ENCODE measurements at places on chromosomes 11 and 22.

DNA sequence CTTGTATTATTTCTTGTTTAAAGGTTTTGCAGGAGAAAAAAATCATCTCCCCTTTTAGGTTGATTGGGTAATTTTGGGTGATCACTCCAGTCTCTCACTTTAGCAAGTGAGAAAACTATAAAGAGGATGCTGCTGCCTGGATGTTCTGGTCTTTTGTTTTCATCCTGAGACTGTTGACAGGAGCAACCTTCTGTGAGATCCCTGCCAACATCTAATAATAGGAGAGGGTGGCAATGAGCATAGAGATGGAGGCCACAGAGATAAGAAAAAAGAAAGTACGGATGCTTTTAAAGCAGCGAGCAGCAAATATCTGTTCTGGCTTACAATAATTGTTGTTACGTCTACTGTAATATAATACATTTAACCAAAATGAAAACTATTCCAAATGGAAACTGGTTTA lies 293.6 kb upstream of the MTNR1B start:
- DNase-seq, result no peak

DNA sequence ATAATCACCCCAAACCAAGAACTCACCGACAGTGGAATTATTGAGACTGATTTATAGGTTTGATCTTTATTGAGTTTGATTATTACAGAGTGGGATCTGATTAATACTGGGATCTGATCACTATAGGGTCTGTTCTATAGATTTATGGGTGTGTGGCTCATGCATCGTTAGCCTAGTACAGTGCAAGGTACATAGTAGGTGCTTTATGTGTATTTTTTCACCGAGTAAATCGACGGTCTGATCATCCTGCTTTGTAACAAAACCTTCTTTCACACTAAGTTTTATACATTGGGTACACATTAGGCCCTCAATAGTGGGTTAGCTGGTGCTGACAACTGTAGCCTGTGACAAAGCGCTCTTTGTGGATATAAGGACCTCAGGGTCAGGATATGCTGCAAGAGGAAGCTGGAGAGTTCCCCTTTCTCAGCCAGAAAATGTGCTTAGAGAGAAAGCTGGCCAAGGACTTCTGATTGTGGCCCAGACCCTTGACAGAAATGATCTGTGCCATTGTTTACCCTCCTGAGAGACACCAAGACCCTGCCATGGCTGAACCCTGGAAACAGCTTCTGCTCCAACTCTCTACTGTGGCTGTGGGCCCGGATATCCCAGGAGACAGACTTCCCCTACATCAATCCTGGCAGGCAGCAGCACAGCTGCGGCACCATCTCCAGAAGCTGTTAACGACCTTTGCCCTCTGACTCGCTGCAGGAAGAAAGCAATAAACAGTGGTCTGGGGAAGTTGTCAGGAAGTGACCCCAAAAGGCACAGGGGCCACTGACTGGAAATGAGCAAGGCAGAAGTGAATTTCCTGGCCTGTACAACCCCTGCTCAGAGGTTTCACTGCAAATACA lies 16.1 kb upstream of the TPP1 start:
- no peak for DNase-seq

DNA sequence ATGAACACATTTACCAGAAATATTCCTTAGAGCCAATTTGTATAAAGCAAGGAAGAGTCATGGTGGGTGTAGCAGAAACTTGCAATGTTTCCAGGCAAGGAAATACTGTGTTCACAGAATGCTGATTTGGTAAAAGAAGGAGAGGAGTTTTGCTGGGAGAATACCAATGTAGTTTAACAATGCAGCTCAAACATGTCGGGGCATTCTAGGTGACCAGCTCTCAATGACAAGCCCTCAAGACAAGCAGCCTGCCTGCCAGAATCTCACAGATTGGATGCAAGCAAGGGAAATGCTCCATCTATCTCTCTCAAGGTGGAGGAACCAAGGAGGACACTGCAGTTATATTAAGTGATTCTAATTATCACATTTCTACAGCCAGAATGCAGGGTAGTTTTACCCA lies 190.4 kb downstream of the MAML2 start:
- no peak for DNase-seq

DNA sequence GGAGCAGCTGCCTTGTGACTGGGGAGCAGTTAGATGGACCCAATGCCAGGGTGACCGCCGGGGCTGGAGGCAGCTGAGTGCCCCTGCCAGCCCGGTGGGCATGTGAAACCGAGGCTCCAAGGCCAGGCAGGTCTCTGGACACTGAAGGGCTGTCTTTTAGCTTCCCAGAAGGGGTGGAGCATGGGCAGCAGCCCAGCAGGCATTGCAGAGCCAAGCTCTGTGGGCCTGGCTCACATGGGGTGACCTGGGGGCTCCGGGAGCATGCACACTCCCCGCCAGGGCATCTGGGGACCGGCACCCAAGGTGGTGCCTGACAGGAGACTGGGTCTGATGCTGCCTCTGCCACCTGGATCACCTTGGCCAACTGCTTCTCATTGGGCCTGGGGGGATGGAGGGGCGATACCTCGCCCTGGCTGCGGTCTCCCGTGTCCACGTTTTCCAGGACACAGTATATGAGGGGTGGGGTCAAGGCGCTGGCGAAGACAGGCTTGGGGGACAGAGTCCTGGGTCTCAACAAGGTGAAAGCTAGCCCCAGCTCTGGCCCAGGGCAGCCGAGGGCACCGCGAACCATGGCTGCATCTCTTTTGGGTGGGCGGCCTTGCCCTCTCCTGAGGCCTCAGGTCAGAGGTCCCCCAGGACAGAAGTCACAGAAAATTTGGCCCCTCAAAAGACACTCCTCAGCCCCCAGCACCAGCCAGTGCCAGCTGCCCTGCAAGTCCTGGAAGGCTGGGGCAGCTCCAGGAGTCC lies 3.5 kb downstream of the INS start:
- no peak for DNase-seq
